ENCODE measurements at places on chromosomes 2 and 18.
A peak's percentile ranks its signal among the peaks of the same experiment; 100 is the strongest.

GRCh38 chr2:21415234-21415633 lies 291.5 kb downstream of the TDRD15 start:
- no peak for DNase-seq

DNA sequence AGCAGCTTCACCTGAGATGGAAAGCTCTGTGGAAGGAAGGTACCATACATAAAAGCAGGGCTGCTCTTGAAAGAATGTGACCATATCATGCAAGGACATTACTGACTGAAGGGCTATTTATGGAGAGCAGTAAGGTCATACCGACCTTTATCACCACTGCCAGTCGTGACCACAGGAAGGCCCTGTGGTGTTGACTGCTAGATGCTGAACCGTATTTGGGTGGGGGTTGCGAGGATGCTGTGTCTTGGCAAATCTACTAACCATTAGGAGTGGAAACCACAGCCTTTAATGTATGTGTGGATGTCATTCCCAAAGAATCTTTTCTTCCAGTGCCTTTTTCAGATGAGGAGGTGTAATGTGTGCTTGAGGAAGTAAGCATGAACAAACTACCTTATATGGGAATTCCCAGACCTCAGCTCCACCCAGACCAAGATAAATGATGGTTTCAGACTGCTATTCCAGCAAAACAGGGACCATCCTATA lies 60.8 kb downstream of the LIMS1 start:
- peak; percentile 74 for DNase-seq

- no peak for DNase-seq
Measured at GRCh38 chr2:77016443-77017354, 505.5 kb downstream of the LRRTM4 start.

DNA sequence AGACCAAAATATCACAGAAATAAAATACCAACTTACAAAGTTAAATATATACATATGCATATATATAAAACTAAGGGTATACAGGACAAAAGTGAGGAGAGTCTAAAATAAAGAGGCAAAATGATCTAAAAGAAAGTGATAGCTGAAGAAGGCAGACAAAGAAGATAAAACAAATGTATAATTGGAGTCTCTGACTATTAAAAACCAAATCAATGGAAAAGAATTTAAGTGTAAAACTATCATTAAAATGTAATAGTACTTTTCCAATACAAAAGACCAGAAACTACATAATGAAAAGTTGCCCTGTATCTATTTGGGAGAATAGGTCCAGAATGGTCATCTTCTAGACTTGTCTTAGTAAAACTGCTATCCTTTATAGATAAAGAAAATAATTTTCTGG lies 267.4 kb upstream of the KLHL14 start:
- no peak for DNase-seq

DNA sequence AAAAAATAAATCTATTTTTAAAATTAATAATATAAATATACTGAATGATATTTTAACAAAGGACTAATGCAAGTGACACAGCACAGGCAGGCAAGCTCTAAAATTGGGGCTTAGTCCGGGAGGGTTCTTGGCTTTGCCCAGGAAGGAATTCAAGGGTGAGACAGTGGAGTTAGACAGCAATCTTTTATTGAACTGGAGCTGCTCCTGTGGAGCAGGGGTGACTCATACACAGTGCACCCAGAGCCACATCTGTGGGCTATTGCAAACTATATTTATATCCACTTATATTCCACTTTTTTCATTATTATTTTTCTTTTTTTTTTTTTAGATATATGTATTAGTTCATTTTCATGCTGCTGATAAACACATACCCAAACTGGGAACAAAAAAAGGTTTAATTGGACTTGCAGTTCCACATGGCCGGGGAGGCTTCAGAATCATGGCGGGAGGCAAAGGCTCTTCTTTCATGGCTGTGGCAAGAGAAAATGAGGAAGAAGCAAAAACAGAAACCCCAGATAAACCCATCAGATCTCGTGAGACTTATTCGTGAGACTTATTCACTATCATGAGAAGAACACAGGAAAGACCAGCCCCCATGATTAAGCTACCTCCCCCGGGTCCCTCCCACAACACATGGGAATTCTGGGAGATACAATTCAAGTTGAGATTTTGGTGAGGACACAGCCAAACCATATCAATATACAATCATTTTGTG lies 437.1 kb downstream of the BCL11A start:
- DNase-seq: no peak

- DNase-seq: no peak
Measured at GRCh38 chr2:109701362-109701761, 87.2 kb downstream of the SOWAHC start.

GRCh38 chr18:74013955-74014354 lies 133.7 kb downstream of the FBXO15 start:
- no peak for DNase-seq

DNA sequence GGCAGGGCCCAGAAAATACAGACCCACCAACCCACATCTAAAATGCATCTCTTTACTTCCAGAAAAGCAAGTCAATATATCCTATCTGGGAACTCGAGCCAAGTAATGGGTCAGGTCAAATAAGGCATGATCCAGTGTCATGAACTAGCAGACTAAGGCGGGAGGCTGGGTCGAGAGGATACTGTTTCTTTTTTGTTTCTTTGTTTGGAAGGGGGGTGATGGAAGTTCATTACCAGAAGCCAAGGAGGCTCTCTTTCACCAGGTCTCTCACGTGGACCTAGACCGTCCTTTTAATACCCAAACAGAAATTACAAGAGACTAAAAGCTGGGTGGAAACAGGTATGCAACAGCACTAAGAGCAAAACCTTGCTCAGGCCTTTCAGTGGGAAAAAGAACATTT lies 108.3 kb downstream of the HDAC4 start:
- no peak for DNase-seq

- no peak for DNase-seq
Measured at GRCh38 chr2:20092226-20092900, 40.9 kb upstream of the LAPTM4A start.

GRCh38 chr18:58158008-58158407 lies 114.0 kb downstream of the NEDD4L start:
- DNase-seq: no peak

DNA sequence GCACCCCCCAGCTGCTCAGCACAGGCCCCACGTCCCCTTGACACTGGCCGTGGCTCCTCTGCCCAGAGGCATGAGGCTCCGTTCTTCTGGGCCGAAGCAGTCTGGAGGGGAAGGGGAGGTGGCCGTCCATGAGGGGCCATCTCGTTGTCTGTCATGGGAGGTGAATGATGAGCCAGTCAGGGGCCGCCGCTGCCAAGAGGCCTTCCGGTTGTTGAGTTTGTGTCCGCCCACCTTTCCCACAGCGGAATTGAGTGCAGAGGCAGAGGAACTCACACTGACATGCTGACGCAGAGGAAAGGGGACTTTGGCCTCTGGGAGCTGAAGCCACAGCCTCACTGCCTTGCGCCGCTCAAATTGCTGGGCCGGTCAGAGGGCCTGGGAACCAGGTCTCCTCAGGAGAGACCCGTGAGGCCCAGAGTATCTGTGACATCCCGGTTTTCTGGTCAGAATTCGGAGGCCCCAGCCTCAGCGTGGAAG lies 268.4 kb downstream of the ATAD2B start:
- DNase-seq: no peak

GRCh38 chr18:55314031-55314430 lies 274.0 kb downstream of the TCF4 start:
- DNase-seq: no peak

- DNase-seq: peak; percentile 7
Measured at GRCh38 chr2:239762106-239762505, 263.0 kb downstream of the NDUFA10 start.

DNA sequence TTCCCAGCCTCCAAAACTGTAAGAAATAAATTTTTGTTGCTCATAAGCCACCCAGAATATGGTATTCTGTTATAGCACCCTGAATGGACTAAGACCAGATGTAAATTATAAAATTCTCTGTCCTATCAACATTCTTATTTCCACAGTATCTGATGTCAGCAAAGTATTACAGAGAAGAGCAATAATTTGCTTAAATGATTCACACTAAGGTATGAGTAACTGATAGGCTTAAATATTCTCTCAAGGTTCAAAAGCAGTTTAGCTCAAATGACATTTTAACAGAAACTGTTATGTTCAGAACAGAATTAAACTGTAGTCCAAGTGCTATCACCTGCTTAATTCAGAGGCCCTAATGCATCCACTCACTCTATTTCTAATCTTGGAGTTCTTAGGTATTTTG lies 12.8 kb downstream of the SESTD1 start:
- no peak for DNase-seq

DNA sequence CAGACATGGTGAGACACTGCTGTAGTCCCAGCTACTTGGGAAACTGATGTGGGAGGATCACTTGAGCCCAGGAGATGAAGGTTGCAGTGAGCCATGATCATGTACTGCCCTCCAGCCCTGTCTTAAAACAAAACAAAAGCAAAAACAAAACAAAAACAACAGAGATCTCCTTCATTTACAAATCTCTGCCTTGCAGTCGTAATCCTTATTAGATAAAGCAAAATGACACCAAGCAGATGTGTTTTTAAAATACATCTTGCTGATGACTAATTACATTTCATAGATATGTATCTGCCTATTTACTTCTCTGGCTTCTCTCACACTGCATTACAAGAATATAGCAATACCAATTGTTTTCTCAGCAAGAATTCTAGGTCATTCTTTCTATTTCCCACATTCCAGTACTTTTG lies 22.8 kb downstream of the NFE2L2 start:
- no peak for DNase-seq

- DNase-seq: no peak
Measured at GRCh38 chr2:173134703-173135102, 59.1 kb downstream of the MAP3K20 start.

DNA sequence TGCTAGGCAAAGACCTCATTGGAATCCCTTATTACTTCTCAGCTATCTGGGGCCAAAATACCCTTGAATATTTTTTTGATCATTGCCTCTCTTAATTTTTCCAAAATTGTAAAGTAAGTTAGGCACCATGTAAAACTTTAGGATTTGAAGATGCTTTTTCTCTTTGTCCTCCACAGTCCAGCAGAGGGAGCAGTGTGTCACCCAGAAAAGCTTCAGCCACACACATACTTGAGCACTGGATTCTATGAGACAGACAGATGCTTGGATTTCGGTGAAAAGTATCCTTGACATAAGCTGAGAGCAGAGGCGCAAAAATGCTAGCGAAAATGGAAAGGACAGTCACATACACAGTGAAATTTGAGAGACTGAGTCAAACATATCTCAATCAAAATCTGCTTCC lies 74.7 kb upstream of the KCNJ3 start:
- no peak for DNase-seq

- no peak for DNase-seq
Measured at GRCh38 chr2:121663434-121663833, 14.2 kb upstream of the CLASP1 start.

DNA sequence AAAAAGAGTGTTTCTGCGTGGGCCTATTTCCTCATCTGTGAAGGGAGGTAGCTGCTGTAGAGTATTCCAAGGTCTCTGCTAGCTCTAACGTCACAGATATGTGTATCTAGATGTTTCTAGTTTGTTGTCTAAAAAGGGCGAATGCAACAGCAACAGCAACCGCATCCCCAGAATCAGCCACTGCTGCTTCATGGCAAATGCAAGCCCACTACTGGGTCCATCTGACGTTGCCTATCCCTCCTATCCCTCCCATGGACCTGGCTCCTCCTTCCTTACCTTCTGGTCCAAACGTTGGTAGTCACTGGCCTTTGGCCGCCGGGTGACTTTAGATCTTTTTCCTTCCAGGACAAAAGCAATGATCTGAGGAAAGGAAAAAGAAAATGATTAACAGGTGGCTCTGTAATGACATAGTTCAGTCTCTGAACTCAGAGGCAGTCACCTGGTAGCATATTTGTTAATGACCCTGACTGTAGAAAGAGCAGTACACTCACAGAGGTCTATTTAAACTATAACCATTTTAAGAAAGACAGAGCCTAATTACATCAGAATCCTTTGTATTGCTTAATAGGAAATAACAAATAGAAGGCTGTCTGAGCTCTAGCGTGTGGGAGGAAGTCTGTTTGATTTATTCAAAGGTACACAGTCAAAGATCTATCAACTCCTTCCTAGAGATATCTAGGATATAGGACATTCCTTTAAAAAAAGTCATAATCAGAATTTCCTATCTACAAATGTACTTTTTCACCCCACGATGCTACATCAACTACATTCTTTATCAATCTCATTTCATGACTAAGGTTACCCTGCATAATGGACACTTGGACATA lies 2.9 kb downstream of the TGOLN2 start:
- no peak for DNase-seq

DNA sequence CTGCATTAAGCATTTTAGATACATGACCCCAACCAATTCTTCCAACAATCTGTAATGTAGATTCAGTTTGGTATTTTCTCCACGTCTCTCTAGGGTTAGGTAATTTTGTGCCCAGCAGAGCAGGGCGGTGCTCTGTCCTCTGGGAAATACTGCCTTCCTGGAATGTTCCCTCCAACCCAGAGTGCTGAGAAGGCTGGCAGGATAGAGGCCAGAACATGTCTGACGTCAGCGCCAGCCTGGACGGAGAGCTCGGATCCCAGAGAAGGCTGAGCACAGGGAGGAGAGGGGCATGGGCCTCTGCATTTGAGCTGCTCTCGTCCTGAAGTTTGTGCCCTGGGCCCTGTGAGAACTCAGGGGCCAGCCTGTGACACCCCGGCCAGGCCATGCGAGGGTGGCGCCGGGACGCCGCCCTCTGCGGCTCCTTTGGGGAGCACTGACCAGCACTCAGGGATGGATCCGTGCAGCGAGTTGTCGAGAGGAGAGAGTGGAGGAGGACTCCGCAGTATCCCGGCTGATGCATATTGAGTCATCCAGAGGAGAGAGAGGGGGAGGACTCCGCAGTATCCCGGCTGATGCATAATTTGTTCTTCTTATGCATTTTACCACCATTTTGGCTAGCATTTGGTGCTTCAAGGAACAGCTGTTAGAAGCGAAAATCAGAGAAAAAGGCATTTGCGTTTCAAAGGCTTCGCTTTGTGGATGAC lies 80.0 kb upstream of the PXDN start:
- DNase-seq: no peak

DNA sequence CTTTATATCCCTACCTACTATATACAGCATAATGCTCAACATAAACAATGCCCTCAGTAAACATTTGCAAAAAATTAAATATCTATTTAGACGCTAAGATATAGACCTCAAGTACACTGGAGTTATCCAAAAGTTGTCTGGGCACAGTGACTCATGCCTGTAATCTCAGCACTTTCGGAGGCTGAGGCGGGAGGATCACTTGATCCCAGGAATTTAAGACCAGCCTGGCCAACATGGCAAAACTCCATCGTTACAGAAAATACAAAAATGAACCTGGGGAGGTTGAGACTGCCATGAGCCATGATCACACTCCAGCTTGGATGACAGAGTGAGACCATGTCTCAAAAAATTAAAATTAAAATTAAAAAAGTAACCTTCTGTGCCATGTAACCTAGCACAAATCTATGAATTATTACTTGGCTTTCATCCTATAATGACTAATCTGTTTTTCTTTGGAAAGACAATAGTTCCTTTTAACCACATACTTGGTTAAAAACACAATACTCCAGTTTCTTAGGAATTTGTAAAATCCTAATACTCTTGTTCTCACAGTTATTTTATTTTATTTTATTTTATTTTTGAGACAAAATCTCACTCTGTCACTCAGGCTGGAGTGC lies 6.7 kb upstream of the TNFAIP6 start:
- no peak for DNase-seq

GRCh38 chr2:163662141-163662780 lies 73.5 kb downstream of the FIGN start:
- DNase-seq: no peak

All from RWPE2 (cell line).